ENCODE measurements at places on chromosomes 2 and 18. TPM values are rescaled to one million over a fixed set of nuclear protein-coding genes. Genes with fewer than 3 reads are reported as not detected.
A peak's percentile ranks its signal among the peaks of the same experiment; 100 is the strongest.

The UGT1A8 gene
- total RNA-seq = 0.35 TPM

GRCh38 chr2:242054406-242054805 is 184.9 kb downstream of the RTP5 start:
- no peak for DNase-seq

The MEP1B gene
- total RNA-seq = not detected

- DNase-seq = peak; percentile 59
These were observed 3.7 kb upstream of the BCL2L11 start for GRCh38 chr2:111116843-111117597.

GRCh38 chr18:25186871-25187270 is 165.1 kb downstream of the ZNF521 start:
- no peak for DNase-seq

- no peak for DNase-seq
These were observed 209.0 kb upstream of the PARD3B start for GRCh38 chr2:204336153-204336744.

DNA sequence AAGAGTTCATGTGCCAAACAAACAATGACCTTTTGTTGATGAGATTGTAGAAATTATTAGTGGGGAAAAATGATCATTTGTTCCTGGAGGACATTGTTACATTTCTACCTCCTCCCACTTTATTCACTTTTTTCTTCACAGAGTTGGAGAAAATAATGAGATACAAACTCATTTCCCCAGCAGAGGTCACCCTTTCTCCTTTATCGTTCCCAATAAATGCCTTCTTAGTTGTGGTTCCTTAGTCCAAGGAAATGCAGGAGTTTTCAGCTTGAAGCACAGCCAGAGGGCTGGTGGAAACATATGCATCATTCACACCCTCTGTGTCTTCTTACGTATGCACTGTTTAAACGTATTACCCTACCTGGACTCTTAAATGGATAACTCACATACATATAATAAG is 108.8 kb downstream of the SLC4A3 start:
- peak; percentile 72 for DNase-seq

The ERBB4 gene
- 1.9 TPM for total RNA-seq

GRCh38 chr18:76568731-76569130 is 73.7 kb upstream of the ZNF516 start:
- DNase-seq = no peak

DNA sequence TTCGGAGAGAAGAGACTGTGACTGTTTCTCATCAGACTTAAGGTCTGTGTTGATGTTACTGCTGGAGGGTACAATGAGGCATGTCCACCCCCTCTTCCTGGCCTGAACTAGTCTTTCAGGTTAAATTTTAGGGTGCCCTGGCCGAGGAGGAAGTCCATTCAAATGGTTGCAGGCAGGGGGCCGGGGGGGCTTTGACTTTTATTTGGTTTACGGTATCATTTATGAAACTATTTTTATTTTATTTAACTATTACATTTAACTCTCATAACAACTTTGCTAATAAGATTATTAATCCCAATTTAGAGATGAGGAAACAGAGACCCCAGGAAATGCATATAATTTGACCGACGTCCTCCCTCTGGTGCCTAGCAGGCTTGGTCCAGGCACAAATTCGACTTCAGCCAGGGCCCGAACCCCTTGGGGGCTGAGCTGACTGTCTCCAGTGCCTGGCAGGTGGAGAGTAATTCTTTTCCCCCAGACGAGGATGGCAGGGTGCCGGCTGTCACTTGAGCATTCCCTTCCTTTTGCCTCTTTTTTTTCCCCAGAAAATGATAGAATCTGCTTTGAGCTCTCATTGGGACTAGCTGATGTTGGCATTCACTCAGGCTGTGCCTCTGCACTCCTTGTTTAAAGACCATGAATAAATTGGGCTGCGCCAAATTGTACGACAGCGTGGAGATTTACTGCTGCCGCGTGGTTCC is 255.3 kb upstream of the SALL3 start:
- no peak for DNase-seq

The LPIN2 gene
- total RNA-seq = 56.0 TPM

- no peak for DNase-seq
These were observed 27.1 kb upstream of the CREB1 start for GRCh38 chr2:207502577-207503198.

DNA sequence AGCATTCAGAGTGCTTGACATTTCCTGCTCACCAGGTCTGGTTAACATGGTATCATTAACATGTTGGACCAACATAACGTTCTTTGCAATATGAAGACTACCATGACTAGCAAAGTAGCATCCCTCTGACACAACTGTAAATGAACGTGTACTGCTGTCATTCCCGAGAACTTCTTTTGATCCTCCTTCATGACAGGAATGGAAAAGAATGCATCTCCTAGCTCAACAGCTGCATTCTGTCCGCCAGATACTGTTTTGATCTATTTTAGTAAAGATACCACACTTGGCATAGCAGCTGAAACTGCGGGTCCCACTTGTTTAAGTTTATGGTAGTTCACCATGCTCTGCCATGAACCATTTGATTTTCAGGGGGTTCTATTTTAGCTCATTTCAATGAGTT is 144.2 kb upstream of the PARD3B start:
- DNase-seq = no peak

DNA sequence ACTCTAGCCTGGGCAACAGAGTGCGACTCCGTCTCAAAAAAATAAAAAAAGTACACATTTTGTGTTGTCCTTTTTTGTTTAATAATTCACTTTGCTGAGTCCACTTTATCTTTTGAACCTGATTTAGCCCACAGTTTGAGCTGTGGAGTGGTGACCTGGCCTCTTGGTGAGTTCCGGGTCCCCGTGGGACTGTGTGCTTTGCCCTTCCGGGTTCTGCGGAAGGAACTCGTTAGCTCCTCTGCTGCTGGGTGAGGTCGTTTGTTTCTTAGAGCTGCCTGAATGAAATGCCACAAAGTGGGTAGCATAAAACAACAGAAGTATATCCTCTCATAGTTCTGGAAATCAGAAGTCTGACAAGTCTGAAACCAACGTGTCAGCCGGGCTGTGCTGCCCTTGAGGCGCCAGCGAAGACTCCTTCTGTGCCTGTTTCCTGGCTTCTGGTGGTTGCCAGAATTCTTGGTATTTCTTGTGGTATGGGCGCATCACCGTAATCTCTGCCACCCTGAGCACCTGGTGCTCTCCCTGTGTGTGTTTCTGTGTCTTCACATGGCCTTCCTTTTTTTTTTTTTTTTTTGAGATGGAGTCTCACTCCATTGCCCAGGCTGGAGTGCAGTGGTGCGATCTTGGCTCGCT is 3.5 kb downstream of the EFHD1 start:
- DNase-seq = peak; percentile 25

DNA sequence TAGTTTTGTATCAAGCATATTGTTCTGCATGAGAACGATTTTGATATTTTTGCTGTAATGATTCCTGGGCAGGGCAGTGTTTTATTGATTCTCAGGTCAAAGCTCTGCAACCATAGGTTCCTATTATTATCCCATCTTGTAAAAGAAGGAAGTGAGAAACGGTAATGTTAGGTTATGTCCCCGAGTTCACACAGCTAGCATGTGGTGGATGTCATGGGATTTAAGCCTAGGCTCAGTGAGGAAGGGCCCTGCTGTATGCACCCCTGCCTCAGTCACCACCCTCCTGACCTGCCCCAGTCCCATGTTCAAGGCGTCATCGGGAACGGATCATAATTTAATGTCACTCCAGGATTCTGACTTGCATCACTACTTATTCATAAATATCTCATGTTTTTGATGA is 10.7 kb downstream of the ACP1 start:
- DNase-seq = no peak

GRCh38 chr2:151299920-151300539 is 10.6 kb upstream of the NMI start:
- DNase-seq = no peak

DNA sequence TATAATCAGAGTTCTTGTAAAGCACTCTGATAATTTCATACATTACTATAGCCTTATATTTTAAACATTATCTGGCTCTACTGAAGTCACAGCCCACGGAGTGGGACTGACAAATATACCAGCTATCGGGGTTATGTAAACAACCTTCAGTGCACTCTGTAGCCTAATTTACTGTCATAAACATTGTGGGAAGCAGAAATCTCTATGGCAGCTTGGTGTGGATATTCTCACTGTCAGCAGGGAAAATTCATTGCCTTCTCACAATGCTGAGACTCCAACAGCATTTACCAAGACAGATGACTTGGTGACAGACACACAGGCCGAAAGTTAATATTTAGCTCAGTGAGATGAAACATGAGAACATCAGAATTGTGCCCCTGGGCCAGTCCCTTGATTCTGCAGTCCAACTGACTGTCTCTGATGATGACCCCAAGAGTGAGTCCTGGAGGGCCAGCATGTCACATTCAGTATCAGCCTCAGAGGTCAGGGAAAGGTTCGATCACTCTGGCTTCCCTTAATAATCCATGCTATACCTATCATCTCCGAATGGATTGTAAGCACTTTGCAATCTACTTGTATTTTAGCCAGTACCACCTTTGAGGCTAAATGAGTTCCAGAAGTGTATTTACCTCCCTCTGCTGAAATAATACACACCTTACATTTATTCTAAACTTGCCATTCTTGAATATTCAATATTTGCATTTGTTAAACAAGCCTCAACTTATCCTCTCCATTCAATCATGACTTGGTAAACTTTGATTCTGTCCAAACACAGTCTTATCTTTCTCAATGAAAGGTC is 146.2 kb upstream of the OSR1 start:
- peak; percentile 79 for DNase-seq

- no peak for DNase-seq
These were observed 53.3 kb upstream of the TRIB2 start for GRCh38 chr2:12663306-12664037.

GRCh38 chr2:54845514-54845913 is 122.1 kb downstream of the EML6 start:
- DNase-seq = no peak

- peak; percentile 21 for DNase-seq
These were observed 57.0 kb upstream of the FAM237A start for GRCh38 chr2:206585335-206585734.

DNA sequence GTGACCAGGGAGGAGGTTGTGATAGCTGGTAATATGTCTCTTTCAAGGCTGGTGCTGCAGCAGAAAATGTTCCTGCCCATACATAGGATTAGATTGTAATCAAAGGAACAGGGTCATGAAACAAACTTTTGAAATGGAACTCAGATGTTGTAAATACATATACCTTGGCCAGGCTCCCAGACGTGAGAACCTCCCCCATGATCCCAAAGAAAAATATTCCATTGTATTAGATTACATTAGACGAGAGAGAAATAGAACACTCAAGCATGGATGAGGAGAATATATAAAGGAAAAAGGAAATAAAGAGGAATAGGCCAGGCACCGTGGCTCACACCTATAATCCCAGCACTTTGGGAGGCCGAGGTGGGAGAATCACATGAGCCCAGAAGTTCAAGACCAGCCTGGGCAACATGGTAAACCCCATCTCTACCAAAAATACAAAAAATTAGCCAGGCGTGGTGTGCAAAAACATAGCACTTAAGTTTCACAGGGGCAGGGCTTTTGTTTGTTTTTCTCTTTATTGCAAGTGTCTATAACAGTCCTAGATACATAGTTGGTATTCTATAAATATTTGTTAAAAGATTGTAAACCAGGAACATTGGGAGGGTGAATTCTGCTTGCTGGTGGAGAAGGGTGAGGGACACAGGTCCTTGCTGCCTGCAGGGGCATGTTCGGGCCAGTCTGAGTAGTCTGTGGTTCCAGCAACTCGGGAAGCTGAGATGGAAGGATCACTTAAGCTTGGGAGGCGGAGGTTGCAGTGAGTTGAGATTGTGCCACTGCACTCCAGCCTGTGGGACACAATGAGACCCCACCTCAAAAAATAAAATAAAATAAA is 52.8 kb downstream of the RPL37A start:
- no peak for DNase-seq

GRCh38 chr2:146312899-146313298 is 1531.9 kb upstream of the ACVR2A start:
- peak; percentile 13 for DNase-seq

- DNase-seq = no peak
These were observed 16.3 kb downstream of the VPS4B start for GRCh38 chr18:63405986-63406385.

The VWA3B gene
- not detected for total RNA-seq

DNA sequence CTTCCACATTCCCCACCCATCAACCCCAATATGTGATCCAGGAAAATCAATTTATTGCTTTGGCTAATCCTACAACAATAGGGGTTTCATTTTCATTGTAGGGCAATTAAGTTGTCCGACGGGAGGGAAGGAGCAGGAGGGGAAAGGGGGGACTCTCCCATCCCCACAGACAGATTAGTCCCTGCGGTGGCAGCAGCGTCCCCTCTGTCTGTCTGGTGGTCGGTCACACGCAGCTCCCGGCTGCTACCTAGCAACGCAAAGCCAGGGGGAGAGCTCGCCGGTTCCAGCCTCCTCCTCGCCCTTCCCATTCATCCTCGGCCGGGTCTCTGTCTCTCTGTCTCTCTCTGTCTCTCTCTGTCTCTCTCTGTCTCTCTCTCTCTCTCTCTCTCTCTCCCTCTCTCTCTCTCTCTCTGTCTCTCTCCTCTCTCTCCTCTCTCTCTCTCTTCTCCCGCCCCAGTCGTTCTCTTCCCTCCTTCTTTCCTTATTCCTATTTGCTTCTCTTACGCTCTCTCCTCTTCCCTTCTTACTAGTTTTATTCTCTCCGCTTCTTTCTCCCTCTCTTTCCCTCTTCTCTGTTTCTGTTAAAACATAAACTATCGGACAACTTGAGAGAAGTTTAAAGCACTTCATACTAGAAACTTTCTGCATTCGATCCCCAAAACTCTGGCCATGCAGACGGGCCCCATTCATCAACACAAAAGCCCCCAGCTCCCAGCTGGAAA is 1.2 kb downstream of the LRP2 start:
- DNase-seq = no peak

DNA sequence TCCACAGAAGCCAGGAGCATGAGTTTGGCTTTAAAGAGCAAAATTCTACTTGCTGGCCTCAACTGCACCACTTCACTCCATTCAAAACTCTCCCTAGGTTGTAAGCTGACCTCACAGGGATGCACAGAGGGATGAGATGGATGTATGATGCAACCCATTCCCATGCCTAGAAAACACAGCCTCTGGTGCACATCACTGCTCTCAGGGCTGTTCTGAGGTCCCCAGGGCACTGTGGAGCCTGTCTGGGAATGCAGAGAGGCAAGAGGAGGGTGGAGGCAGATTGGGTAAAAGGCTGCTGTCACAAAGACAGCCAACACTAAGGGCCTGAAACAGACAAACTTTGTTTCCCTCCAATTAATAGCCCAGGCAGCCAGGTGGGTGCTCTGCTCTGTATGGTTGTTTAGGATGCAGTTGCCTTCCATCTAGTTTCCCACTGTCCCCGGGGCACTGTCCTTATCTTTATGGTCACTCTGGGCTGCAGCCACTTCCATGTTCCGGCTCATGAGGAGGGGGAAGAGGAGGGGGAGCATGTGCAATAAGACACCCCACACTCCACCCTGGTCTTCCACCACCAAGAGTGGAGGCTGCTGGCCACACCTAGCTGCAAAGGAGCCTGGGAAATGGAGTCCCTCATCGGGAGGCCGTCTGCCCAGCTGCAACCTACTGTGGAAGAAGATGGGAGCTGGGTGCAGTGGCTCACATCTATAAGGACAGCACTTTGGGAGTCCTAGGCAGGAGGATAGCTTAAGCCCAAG is 7.0 kb downstream of the GPR45 start:
- no peak for DNase-seq

- no peak for DNase-seq
These were observed 67.8 kb downstream of the TMEFF2 start for GRCh38 chr2:192126912-192127311.
